ENCODE measurements at places on chromosomes 2 and 18. TPM values are rescaled to one million over a fixed set of nuclear protein-coding genes. Genes with fewer than 3 reads are reported as not detected.

SULT1C4 gene
- total RNA-seq, result 287 TPM

LOXHD1 gene
- 0.26 TPM for total RNA-seq

LAMA3 gene
- total RNA-seq, result 13.4 TPM

PHLPP1 gene
- total RNA-seq, result 4.0 TPM

IGFBP5 gene
- total RNA-seq, result 2.0 TPM

DCC gene
- under 0.01 TPM for total RNA-seq

SMYD1 gene
- total RNA-seq, result not detected
